AG09309 (cell line): ENCODE measurements at places on chromosomes 6 and 20.

GRCh38 chr6:130075879-130076460, 57.6 kb downstream of the L3MBTL3 start:
- DNase-seq, result no peak

DNA sequence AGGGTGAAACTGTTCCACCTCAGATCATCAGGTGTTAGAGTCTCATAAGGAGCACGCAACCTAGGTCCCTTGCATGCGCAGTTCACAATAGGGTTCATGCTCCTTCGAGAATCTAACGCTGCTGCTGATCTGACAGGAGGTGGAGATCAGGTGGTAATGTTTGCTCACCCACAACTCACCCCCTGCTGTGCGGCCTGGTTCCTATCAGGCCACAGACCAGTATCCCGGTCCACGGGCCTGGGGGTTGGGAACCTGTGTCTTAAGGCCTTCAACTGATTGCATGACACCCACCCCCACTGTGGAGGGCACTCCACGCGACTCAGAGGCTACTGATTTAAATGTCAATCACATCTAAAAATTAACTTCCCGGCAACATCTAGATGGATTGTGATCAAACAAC, 411.2 kb upstream of the SULF2 start:
- DNase-seq, result no peak

DNA sequence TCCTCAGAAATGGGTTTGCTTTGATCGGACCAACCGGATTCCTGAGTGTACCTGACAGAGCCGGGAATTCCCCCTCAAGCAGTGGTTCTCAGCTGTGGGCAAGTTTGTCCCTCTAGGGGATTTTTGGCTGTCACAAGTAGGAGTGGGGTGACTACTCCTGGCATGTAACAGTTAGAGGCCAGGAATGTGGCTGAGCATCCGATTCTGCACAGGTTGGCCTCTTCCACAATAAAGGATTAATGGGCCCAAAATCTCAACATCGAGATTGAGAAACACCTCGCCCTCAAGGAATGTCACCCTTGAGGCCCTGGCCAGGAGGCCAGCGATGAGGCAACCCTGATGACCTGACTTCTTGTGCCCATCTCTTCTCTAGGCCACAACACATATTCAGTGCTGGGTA, 7.9 kb downstream of the AGPAT4 start:
- no peak for DNase-seq

GRCh38 chr6:109964949-109965348, 13.2 kb upstream of the GPR6 start:
- DNase-seq, result no peak

DNA sequence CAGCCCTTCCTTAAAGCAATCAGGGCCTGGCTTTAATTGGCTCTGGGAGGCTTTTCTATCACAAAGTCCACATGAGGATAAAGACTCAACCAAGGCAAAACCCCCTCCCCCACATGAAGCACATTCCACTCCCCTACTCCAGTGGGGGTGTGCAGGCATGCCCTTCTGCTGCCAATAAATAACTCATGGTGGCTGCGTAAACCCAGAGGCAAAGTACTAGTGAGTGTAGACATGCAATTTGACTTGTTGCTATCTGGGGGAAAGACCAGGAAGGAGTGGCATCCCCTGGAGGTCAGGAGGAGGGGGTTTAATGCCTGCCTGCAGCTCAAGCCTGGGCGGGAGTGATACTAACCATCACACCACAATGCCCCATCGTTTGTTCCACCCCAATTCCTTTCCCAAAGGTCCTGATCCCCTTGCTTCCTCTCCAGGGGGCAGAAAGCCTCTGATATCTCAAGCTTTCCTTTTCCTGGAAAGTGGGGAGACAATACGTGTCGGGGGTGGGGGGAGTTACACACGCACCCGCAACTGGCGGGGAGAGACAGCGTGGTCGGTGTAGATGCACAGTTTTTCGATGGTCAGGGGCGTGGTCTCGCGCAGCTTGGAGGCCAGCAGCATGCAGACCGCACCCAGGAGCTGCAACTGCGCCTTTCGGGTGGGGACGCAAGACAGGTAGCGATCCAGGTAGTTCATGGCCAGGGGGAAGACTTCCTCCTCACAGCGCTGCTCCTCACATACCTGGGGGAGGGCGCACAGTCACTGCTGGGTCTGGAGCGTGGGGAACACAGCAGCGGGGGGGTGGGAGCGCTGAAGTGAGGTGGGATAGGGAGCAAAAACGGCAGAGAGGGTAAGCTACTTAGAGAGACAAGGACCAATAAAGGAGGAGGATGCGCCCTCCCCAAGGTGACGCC, 1.5 kb downstream of the CCND3 start:
- no peak for DNase-seq

GRCh38 chr6:166540631-166541331, 45.7 kb downstream of the RAMACL start:
- DNase-seq, result no peak

DNA sequence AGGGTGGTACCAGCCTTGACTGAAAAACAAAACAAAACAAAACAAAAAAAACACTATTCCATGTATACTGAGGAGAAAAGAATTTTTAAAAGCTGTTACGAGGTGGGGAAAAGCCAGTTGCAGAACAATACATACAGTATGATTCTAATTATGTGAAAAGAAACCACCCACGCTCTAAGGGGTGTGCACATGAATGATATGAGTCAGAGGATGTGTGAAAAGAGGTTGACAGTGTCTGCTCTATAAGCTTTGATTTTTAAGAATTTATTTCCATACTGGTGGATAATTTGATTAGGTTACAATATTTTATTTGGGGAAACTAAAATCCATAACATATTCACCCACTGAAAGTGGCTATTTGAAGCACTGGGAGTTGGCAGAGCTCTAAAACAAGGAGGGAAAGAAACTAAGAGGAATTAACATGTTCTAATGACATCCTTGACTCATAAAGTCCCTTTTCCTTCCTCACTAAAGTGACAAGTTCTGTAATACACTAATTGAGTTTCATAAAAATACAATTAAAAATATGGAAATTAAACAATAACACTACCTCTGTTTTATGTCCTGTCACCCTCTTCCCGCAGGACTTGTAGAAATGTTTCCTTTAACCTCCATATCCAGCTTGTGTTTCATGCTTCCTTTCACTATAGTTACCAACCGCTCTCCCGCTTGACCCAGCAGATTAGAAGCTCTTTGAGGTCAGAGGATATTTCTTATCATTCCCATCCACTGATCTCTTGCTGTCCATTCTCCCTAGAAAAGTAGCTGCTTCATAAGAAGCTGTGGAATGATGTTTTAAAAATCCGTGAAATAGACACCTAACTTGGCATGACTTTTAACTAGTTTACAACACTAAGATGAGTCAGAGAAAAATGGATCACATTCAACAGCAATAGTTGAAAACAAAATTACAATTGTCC, 118.6 kb upstream of the CCDC28A start:
- no peak for DNase-seq

DNA sequence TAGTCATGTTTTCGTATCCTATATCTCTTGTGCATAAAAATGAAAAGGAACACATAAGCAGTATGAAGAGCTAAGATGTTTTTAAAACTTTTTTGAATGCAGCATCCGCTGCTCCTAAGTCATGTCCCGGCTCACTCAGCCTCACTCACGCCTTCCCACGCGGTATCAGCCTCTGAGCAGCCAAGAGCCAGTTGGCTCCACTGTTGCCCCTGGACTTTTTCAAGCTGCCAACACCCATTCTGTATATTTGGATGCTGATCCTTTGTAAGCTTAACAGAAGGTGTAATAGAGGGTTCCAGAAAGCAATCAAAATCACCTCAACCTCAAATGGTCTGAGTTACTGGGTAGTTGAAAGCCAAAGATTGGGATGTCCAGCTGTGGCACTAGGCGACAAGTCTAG, 139.3 kb downstream of the TTLL2 start:
- DNase-seq, result no peak

DNA sequence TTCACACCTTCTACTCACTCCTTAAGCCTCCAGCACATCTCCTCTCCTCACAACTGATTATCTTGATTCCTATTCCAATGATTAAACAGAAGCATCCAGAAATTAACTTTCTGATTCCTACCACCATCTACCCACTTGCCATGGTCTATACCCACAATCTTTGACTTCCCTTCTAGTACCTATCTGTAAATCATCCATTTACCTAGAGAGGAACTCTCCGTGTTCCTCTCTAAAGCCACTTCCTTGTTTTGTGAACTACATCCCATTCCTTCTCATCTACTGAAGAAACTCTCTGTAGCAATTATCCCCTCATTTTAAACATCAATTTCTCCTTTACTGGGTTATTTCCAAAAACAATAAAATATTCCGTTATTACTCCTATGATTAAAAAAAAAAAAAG, 167.3 kb downstream of the ARHGAP18 start:
- no peak for DNase-seq

- DNase-seq, result no peak
Observed at GRCh38 chr6:132687306-132687705, 26.5 kb downstream of the VNN1 start.

- no peak for DNase-seq
Observed at GRCh38 chr6:118468682-118469465, 79.2 kb upstream of the PLN start.

- no peak for DNase-seq
Observed at GRCh38 chr20:32611868-32612267, 26.7 kb upstream of the NOL4L start.

DNA sequence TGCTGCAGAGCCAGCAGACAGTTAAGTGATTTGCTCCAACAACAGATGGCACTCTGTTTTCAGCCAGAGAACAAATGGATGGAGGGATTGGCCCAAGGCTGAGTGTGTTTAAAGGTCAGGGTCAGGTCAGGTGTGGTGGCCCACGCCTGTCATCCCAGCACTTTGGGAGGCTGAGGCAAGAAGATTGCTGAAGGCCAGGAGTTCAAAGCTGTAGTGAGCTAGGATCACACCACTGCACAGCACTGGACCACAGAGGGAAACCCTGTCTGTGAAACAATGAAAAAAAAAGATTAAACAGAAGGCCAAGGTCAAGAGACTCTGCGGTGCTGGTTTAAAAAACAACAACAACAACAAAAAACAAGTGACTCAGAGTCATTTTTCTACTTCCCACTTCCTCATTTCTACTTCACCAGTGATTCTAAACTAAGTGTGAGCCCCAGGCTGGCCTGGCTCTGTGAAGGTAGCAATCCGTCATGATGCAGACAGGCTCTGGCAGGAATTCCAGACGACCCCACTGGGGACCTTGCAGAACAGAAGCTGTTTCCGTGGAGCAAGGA, 42.5 kb upstream of the ARMC2 start:
- DNase-seq, result no peak

GRCh38 chr6:159062564-159062945, 17.8 kb upstream of the TAGAP start:
- DNase-seq, result no peak

DNA sequence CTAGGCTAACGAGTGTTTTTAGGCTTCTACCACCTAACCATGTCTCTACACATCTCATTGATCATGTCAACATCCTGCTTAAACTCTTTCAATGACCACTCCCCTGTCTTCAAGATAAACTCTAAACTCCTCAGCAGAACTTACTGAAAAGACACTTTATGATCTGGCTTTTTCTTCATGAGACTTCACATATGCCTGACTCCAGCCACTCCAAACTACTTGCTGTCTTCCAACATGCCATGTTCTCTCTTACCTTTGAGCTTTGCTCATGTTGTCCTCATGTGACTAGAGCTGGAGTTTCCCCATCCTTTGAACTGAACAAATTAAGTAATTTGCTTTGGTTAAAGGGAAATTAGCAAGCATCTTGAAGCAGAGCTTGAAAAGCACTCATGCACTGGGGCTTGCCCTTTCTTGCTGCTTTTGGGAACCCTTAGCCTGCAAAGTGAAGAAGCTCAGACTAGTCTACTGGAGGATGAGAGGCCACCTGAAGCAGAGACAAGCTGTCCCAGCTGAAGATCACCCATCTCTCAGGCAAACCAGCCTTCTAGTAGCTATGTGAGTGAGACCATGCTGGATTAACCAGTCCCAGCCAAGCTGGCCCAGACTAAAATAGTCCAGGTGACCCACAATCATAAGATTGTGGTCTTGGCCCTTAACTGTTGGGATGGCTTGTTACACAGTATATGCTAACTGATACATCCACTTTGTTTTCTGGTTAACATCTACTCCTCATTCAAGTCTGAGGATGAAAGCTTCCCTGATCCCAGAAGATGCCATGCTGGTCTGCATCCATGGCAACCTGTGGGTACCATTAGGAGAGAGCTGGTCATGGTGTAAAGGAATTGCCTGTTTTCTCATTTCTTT, 235.8 kb downstream of the GMPR start:
- DNase-seq, result no peak

GRCh38 chr6:65988006-65988405, 281.0 kb upstream of the EYS start:
- no peak for DNase-seq

DNA sequence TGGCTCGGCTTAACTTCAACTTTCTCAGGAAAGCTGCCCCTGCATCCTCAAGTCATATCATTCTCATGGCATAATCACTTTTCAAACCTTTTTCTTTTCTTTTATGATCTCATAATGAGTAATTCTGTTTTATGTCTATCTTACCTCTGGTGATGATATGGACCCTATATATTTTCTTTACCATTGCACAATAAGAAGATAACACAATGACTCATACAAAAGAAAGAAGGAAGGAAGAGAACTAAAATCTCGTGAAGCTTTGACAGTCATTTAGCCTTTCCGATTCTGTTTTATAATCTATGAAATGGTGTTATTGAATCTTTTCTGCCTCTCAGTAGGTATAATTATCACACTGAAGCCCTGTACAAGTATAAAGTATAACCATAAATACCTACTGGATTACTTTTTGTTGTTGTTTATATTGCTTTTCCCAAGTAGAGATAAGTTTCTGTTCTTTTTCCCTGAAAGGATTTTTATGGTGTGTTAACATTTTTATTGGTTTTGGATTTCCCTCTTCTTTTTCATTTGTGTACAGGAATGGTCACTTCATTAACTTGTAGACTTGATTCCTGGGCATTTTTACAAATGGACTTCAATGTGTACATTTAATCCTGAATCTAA, 300.9 kb downstream of the LAMA2 start:
- peak; percentile 29 for DNase-seq

- DNase-seq, result no peak
Observed at GRCh38 chr20:44646023-44646640, 5.4 kb downstream of the ADA start.

- no peak for DNase-seq
Observed at GRCh38 chr6:92568541-92568940, 850.8 kb downstream of the EPHA7 start.

DNA sequence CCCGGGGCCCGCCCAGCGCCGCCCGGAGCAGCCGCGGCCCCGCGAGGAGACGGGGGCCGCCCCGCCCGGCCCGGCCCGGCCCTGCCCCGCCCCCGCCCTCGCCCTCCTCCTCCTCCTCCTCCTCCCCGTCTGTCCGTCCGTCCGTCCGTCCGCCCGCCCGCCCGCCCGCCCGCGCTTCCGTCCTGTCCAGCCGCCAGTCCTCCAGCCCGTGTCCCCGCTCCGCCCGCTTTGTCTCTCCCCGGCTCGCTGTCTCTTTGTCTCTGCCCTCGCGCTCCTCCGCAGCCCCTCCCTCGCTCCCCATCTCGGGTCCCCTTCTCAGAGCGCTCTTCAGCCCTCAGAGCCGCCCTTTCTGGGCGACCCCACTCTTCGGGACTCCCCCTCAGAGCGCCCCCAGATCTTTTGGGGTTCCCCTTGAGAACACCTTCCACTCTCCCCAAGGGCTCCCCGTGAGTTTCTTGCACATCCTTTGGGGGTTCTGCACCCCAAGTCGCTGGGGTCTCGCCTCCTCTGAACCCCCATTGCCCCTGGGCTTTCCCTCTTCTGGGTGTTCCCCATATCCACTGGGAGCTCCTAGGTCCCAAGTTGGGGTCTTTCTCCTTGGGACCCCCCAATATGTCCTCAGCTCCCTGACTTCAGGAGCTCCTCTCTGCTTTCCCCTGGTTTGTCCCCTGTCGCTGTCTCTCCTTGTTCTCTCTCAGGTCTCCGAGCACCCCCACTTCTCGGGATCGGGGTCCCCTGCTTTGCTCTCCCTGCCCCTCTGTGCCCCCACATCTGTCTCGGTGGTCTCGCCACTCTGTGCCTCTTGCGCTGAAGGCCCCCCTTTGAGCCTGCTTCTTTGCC, 79.5 kb upstream of the MYL9 start:
- DNase-seq, result no peak
